ENCODE measurements at places on chromosomes 6 and 20. TPM values are rescaled to one million over a fixed set of nuclear protein-coding genes. Genes with fewer than 3 reads are reported as not detected.

DNA sequence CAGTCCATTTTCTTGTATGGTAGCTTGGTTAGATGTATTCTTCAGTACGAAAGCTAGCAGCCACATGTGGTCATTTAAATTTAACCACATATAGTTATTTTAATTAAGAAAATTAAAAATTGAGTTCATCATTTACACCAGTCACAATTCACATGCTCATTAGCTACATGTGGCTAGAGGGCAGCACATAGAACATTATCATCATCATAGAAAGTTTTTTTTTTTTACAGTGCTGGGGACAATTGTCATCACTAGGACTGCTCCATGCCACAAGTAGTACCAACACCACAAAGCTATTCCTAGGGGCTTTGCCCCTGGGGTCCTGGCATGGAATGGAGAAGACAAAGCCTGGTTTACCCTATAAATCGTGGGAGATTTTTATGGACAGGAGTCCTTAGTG, 30.5 kb downstream of the PLCB4 start:
- no peak for DNase-seq

Gene SMOC2
- total RNA-seq: 0.10 TPM

DNA sequence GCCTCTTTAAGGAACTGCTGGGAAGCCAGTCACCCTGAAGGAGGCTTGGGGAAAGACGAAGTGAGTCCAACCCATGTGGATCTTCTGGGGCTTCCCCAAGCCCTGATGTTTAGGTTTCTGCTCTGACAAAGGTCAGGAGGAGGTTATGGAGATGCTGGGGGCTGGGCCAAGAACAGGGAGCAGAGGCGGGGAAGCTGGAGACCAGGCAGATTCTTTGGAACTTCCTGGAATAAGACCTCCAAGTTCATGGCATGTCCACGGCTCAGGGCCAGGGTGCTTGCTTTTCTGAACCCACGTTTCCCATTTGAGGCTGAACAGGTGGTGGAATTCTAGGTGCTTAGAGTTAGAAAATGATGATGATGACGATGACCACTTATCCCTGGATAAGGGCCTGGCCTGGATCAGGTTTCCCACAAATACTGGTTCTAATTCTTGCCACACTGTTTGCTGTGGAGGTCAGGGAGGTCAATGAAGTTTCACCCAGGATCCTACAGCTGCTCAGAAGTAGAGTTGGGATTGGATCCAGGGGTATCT, 30.0 kb upstream of the TGM2 start:
- no peak for DNase-seq

Gene HSPA12B
- total RNA-seq: 0.17 TPM

DNA sequence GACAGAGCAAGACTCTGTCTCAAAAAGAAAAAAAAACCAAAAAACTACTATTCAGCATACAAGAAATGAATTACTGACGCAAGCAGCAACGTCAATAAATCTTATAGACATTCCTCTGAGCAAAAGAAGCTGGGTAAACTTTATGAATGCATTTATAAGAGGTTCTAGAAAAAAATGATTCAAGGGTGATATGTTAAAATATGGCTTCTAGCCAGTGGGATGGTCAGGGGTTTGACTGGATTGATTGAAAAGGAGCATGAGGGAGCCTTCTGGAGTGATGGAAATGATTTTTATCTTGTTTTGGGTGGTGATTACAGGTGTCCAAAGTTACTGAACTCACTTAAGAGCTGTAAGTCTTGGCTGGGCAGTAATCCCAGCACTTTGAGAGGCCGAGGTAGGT, 64.9 kb upstream of the SALL4 start:
- no peak for DNase-seq

DNA sequence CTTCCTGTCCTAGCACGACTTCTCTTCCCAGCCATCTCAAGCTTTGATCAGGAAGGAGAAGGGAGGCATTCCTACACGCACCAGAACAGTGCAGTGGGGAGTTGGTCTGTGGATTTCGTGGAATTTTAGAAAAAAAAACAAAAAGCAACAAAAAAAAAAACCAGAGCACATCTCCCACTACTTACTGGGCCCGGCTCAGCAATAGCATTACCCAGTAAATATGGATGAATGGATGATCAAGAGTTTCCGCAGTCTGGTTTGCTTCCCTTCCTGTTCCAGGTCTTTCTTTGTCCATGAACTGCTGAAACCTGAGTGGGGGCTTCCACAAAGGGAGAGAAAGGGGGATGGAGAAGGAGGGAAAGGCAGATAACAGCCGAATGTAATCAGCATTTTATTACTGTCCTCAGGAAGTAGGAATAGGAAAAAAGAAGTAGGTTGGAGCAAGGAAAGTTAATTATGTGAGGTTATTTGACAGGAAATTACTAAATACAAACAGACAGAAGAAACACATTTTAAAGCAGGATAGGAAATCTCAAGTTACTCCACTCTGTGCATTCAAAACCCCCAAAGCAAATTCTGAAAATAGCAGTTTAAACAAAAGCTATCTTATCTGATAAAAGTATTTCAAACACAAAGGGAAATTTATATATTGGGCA, 349.0 kb downstream of the PRL start:
- DNase-seq: no peak

Gene PLA2G7
- 0.10 TPM for total RNA-seq

DNA sequence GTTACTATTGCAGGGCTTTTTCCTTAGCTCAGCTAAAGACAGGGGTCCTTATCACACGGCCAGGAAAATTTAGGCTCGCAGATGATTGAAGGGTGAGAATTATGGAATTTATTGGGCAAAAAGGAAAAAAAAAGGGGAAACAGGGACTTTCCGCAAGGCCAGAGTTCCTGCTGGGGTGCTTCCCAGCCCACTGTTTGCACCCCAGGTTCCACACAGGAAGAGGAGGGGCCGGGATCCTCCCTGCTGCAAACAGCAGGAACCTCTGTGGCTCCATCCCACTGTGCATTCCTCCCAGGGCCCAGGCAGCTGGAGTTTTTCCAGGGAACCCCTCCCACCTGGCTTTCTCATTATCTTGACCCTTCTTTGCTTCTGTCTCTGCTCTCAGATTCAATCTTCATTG, 35.9 kb upstream of the IL20RA start:
- DNase-seq: no peak
